ENCODE measurements at places on chromosomes 3 and 15.

DNA sequence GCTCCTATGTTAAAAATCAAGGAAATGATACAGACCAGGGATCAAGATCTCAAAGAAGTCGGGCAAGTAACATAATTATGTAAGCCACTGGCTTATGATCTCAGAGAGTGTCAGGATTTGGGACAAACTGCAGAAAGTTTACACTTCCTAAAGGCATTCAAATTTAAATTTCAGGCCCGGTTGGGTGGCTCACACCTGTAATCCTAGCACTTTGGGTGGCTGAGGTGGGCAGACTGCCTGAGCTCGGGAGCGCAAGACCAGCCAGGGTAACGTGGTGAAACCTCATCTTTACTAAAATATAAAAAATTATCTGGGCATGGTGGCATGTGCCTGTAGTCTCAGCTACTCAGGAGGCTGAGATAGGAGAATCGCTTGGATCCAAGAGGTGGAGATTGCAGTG is 124.4 kb upstream of the UBE2E2 start:
- no peak for DNase-seq

DNA sequence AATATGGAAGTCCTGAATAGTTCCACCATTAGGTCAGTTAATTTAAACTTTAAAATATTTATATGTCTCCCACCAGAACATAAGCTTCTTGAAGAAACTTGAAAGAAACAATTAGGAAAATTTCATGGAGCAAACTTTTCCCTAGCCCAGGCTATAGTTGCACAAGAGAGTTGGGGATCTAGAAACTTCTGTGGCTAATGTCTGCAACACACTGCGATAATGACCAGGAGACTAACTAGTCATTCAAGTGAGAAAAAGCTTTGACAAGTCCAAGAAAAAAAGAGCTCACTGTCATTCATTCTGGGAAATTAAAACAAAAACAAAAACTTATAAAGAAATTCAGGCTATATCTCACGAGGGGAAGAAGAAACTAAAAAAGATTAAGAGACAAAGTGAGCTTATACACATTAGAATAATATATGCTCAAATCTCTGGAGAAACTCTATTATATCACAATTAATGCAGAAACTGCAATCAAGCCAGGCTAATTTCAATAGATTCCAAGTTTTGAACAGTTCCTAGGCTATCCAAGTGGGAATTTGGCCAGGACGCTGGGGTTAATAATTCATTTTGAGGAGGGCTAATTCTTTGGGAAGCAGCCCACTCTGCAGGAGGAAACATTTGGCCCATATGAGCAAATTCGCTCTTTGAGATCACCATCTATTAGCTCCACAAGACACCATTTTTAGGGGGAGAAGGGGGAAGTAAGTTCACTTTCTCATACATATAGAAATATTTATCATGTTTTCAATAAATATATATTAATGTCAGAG is 134.6 kb downstream of the MEIS2 start:
- DNase-seq, result no peak

- no peak for DNase-seq
These were observed 332.3 kb downstream of the CNTN3 start for GRCh38 chr3:74282202-74282601.

GRCh38 chr3:191775451-191776233 is 314.7 kb downstream of the PYDC2 start:
- no peak for DNase-seq

DNA sequence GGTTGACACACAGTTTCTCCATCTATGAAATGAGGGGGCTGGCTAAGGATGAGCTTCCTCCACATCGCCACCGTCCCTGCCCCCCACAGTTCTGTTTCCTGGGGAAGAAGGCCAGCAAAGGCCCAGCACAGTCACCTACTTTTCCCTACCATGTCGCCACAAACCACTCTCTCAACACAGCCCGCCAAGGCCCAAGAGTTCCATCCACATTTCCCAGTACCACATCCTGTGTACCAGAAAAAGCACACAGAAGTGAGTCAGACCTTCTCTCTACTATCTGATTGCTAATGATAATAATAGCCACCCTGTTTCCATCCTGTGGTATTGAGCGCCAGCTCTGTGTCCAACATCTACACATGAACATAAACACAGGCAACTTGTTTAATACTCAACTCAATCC is 30.3 kb upstream of the C15orf39 start:
- DNase-seq, result no peak

GRCh38 chr3:140768941-140769340 is 91.1 kb downstream of the TRIM42 start:
- DNase-seq, result no peak

GRCh38 chr3:197519801-197520211 is 36.0 kb downstream of the BDH1 start:
- no peak for DNase-seq

DNA sequence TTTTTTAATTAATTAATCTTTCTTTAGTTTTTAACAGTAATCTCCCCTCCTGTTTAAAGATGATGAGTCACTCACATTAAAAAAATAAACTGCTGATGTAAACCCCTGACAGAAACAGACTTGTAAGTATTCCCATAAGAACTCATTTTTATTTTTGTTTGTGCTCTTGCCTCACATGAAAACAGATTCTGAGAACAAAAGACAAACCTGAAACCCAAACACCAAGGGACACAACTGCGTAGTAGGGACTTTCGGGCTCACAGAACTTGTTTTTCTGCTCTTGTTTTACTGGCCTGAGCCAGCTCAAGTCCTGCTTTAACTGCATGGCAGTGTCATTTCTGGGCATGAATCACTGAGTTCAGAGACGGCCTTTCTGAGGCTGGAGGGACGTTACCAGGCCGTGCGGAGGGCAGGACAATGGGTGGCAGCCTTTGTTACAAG is 600.8 kb downstream of the FOXP1 start:
- no peak for DNase-seq

DNA sequence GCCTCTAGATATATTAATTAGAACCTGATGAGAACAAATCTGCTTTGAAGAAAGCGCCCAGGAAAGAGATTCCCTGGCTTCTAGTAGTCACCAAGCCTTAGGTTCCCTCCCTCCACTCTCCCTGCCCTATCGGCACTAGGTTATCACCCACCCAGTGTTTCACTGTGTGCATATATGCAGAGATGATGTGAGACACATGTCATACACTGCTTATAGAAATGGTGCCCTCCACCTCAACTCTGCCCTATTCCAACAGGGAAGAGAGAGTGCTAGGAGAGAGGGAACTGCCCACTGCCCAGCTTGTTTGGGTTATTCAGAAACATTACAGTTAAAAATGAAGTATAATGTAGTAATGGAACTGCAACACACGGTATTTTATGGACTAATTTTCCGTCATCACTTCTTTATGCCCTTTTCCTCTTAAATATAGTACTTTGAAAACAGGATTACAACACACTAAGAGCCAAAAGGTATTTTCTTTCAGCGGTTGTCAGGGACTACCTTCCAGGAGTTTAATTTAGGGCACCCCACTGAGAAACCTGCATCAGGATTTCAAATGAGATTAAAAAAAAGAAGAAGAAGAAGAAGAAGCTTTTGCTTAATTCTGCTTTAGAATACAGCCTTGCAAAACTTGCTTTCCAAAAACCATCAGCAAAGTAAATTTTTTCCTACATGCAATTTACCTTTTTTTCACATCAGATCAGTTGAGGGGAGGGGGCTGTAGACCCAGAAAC is 55.3 kb downstream of the MEIS2 start:
- no peak for DNase-seq

DNA sequence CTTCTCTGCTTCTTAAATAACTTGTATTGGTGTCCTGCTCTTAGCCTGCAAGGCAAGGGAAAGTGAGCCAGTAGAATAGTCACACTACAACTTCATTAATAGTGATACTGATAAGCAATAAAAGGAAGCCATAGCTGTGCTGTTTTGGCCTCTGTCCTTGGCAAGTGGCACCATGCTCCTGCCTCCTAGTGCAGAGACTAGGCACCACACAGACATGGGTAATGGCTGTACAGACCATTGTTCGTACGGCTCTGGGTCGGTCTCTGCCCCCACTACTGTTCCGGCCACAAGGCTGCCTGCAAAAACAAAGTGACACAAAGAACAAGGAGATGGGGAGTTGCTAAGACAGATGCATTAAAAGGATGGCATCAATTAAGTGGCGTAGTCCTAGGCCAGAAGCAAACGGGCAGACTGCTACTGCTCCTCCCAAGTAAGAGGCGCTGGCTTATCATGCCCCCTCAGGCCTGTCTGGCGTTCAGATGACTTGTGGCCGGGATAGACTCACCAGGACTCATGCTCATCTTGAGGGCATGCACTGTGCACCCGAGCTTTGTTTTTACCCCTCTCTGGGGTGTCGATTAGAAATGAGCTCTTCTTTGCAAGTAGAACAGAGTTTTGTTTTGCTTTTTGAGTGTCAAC is 75.6 kb downstream of the TRAK1 start:
- DNase-seq, result no peak

- DNase-seq, result no peak
These were observed 119.8 kb downstream of the TNIK start for GRCh38 chr3:171340434-171340833.

DNA sequence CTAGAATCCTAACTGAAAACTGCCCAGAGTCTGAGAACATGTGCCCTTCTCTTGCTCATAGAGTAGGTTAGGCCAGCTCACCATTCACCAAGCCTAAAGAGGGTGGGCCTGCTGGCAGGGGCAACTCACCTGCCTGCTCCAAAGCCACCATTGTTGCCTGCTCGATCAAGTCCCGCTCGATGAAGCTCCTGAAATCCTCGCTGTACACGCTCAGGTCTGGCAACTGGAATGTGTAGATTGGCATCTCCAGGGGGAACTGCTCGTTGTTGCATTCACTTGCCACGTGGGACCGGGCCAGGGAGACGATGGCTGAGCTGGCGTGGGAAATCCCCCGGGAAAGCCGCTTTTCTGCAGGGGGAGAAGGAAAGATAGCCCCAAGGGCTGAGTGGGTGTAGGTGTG is 232.2 kb downstream of the KLF13 start:
- no peak for DNase-seq

GRCh38 chr3:191768421-191768820 is 307.5 kb downstream of the PYDC2 start:
- DNase-seq, result no peak

GRCh38 chr15:36831125-36831903 is 251.9 kb downstream of the CDIN1 start:
- DNase-seq, result no peak

DNA sequence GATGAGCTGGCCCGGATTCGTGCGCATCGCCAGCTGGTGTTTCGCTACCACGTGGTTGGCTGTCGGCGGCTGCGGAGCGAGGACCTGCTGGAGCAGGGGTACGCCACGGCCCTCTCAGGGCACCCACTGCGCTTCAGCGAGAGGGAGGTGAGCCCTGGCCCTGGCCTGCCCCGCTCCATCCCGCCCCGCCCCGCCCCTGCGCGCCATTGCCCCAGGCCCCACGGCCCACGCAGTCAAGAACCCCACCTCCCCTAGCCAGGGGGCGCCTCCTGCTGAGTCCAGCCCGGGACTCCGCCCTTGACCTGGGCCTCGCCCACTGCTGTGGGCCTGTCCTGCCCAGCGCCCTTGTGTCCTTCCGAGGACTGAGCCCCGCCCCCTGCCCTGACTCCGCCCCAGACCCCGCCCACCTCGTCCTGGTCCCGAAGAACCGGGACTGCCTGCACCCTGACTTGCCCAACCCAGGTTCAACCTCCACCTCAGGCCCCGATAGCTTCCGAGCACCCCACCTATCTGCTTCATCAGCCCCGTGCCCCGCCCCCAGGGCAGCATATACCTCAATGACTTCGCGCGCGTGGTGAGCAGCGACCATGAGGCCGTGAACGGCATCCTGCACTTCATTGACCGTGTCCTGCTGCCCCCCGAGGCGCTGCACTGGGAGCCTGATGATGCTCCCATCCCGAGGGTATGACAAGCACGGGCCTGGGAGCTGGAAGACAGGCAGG is 14.8 kb downstream of the NT5DC2 start:
- DNase-seq, result no peak

DNA sequence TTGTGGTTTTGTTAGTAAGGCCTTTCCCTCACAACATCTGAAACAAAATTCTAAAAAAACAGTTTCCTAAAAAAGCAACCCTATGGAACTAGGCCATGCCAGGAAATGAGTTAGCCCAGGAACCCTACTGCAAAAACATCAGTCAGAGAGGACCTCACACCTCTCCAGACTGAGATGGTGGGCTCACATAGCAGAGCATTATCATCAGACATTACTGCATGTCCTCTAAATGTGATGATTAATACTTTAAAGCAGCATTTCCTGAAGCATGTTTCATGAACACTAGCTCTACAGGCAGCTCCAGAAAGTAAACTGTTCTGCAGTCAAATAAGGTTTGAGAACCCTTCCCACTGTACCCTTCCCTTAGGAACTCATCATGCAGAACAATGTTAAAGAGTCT is 232.3 kb upstream of the MRPL3 start:
- DNase-seq, result no peak

DNA sequence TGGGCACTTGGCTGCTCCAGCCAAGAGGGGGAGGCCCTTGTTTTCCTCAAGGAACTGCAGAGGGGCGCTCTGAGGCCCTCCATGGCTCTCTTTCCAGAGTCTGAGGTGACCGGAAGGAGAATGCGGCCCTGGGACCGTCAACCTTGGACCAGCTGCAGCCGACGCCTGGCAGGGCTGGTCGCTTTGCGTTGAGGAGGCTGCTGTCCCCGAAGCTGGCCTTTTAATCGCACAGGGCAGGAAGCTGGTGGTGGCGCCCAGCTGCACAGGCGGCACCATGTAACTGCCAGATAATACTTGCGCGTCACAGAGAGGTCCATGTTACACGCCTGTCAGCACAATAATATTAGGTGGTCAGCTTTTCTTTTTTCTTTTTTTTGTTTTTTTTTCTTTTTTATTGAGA is 875 bp upstream of the HLTF start:
- no peak for DNase-seq

- DNase-seq, result no peak
These were observed 120.4 kb upstream of the NSMCE3 start for GRCh38 chr15:29390051-29390450.

GRCh38 chr3:16654976-16655375 is 49.8 kb upstream of the DAZL start:
- no peak for DNase-seq

GRCh38 chr15:60128710-60129109 is 124.6 kb downstream of the FOXB1 start:
- DNase-seq, result no peak

DNA sequence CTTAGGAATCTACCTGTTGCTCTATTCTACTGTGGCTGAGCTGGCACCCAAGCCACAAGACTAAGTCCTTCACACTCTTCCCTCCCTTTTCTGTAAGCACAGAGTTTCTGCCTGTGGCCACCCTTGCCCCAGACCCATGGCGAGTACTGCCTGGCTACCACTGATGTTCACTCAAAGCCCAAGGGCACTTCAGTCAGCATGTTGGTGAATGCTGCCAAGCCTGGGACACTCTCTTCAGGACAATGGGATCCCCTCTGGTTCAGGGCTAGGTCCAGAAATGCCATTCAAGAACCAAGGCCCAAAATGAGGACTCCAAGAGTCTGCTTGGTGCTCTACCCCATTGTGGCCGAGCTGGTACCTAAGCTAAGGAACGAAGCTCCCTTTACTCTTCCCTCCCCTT is 184.2 kb downstream of the FGF12 start:
- DNase-seq, result no peak

DNA sequence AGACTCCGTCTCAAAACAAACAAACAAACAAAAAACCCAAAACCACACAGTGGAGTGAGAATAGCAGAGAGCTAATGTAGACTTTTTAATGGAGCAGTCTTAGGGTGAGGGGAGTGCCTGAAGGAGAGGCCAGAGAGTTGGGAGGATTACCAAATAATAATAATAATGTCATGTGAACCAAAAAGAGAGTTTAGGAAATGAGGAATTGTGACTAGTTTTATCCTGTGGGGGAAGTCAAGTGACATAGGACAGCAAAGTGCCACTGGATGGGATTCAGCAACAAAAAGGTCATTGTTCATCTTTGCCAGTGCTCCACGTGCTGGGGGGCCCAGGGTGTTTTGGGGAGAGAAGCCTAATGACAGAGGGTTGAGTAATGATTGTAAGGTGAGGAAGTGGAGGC is 12.9 kb downstream of the GPR87 start:
- DNase-seq, result no peak

Measured in Jurkat, Clone E6-1 (cell line).